Caudate nucleus (tissue), 63 donors: ENCODE measurements at places on chromosomes 7 and 10.

DNA sequence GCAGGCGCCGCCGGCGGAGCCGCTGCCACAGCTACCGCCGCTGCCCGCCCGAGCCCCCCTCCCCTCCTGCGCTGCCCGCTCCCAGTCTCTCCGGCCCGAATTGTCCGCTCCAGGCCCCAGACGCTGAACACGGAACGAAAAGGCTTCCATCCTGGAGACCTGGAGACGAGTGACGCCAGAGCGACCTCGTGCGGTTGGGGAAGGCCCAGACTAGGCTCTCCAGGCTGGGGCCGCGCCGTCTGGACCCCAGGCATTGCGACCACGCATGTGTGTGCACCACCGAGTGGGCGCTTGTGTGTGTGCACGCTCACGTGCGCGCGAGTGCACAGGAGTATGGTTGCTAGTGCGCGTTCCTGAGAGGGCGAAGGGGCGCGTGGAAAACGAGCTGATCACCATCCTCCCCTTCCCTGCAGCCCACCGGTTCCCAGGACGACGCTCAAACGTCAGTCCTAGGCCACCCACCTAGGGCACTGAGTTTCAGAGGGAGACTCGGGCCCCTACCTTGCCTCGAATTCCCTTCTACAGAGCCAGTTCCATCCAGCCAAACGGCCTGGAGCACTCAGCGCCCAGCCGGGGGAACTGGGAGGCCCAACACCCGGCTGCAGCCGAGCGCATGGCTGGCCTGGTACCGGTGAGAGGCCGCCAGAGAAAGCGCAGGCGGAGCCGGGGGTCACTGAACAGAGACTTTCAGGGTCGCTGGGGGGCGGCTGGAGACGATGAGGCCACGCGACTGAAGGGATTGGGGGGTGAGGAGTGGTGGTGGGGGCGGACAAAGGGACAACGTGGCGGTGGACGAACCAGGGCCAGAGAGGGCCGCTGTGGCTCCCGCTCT lies 11.6 kb downstream of the LBX1 start:
- DNase-seq = no peak

DNA sequence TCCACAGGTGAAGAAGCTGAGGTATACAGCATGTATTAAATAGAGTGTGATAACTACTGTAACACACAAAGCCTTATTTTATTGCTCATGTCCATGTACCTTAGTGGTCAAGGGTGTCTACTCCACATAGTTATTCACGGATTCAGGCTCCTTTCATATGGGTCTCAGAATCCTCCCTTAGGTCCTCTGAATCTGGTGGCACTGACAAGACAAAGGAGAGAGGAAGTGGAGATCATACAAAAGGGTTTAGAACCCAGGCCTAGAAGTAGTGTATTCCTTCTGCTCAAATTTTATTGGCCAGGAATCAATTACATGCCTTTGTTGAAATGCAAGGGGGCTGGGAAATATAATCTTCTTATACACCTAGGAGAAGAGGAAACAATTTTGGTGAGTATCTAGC lies 164.6 kb downstream of the PTEN start:
- no peak for DNase-seq

DNA sequence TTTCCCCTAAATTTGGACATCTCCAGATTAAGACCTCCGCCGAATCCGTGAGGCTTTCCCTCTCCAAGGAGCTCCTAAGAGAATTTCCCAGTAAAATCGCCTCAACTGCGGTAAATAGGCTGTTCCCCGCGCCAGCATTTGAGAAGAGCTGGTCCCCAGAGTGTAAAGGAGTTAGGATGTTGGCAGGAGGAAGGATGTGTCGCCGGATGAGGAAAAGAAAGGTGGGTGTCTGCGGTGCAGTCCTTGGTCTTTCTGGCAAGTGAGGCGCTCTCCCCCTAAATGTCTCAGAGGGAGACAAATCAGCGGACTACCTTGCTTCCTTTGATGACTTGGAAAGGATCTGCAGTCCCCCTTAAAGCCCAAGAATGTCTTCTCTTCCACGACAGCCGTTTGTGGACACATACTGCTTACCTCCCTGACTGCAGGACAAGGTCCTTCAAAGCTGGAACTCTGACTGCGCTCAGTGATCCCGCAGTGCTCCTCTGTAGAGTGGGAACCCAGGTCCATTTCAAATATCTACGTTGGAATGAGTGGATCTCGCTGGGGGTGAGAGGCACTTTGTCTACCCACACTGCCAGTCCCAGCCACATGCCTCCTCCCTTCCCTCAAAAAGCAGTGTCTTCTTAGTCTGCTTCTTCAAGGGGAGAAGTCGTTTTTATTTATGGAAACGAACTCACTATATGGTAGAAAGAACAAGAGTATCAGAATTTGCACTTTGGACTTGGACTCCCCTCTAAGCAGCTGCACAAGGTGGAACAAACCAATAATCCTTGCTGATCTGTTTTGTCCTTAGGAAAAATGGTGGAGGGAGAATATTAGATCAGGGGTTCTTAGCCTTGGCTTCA lies 1.1 kb upstream of the DLG5 start:
- no peak for DNase-seq

DNA sequence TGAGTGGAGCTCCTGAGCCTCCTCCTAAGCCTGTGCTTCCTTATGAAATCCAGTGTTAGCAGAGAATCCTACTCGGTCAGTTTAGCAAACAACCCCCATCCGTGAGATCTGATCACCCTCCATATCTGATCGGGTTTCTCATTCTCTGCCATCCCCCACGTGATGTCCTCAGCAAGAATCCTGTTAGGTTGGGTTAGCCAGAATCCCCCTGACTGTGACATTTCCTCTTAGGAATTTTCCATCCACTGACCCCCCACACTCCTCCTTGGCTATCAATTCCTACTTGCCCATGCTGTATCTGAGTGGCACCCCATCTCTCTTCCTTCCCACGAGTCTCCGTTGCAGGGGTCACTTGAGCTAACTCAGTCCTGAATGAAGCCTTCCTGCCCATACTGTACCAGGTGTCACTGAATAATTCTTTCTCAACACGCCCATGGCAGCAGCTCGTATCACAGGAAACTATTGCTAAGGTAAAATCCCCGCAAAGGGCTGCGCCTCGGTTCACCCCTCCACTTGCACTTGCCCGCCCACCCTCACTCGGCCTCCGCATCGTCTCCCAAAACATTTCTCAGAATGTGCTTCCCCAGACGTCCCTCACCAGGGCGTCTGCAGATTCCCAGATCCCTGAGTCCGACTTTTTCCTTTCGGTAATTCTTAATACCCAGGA lies 44.1 kb downstream of the MYOF start:
- no peak for DNase-seq

- no peak for DNase-seq
Observed at GRCh38 chr10:118751265-118751664, 3.5 kb downstream of the CACUL1 start.

GRCh38 chr10:21754410-21755011 lies 220.5 kb downstream of the MLLT10 start:
- DNase-seq = no peak

DNA sequence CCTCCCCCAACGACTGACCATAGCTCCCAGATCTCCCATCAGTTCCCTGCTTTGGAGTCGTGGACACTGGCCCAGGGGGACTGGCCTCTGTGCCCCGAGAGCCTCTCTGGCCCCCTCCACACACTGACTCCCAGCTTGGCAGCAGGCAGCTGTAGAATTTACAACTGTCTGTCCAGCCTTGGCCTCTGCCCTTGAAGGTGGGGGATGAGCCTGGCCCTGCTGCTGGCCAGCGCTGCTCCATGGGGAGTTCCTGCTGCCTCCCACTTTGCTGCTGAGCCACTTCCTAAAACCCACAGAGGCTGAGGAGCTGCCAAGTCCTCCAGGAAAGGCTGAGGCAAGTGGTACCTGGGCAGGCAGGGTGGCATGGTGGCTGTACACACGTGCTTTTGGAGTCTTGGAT lies 147.1 kb downstream of the WDR11 start:
- no peak for DNase-seq

GRCh38 chr7:137996386-137996851 lies 5.5 kb downstream of the CREB3L2 start:
- no peak for DNase-seq

GRCh38 chr7:116528008-116528789 lies 3.4 kb downstream of the CAV1 start:
- no peak for DNase-seq

GRCh38 chr10:52216852-52217251 lies 97.2 kb upstream of the DKK1 start:
- DNase-seq = no peak

- no peak for DNase-seq
Observed at GRCh38 chr7:77760809-77761453, 37.3 kb downstream of the TMEM60 start.

DNA sequence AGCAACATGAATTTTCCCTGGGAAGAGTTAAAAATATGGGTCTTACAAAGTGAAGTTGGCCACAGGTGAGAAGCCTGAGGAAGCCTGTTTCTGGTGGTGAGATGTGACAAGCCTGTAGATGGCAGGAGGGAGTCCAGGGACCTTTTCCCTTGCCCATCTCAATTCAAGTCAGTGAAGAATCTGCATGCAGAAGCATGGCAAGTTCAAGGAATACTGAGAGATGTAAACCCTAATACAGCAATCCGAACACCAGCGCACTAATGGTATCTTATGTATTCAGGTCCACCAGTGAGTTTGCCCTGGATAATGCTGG lies 73.6 kb downstream of the RHOBTB1 start:
- no peak for DNase-seq

DNA sequence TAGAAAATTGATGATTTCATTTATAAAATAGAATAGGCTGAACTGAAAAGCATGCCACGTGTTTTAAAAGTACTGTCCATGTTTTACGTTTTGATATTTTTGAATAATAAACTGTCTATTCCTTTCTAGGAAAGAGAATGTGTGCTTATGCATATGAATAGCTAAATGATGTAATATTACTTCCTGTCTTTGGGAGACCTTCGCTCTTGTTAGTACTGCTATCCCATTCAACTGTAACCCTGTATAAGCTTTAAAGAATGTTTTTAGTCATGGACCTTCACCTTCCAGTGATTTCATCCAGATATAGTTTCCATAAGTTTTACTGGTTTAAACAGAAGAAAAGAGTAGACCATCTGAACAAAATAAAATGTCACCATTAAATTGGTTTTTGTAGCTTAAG lies 274.4 kb upstream of the SEMA3A start:
- DNase-seq = no peak

DNA sequence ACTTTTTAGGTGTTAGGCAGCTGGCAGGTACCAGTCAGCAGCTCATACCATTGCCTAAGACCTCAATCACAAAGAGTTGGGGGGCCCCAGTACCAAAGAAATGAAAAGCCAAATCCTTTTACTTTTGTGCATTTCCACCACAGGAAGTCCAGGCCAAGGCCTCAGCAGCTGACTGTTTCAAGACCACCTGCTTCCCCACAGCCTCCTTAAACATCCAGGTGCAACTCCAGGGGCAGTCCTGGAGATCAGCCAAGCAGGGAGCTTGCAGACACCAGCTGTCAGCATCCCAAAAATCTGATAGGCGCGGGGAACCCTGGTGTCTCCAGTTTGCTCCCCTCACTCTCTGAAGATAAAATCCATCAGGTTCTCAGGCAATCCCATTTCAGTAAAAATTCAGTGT lies 91.5 kb upstream of the EFCAB10 start:
- no peak for DNase-seq

GRCh38 chr10:78604286-78604685 lies 464.5 kb upstream of the ZMIZ1 start:
- DNase-seq = no peak

DNA sequence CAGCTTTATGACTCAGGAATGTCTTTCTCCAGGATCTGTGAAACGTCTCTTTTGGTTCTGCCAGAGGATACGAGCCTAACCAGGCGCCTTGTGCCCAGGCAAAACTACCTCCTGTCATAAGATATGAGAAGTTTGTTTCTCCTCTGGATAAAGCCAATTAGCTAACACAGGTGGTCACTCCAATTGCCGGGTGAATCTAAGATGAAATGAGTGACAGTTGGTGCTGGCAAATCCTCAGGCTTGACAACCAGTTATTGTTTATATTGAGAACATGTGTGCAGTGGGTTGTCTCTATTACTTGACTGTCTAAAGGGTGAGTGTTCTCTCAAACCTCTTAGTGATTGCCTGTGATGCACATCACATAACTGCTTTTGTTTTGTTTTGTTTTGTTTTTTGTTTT lies 449.1 kb downstream of the XPNPEP1 start:
- no peak for DNase-seq

DNA sequence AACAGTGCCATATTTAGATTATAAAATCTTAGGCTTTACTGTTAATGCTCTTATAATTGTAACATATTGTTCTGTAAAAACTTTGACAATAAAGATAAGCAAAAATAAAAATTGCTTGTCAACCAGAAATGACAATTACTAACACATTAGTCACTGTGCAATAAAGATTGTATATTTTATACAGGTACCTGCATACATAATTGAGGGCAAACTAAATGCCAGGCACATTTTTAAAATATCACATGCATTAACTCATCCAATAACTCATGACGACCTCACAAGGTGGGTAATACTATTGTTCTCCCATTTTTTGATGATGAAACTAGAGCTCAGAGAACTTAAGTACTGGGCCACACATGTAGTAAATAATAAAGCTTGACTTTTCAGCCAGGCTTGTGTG lies 1020.2 kb upstream of the C7orf33 start:
- DNase-seq = no peak

- DNase-seq = no peak
Observed at GRCh38 chr10:35005868-35006267, 84.3 kb downstream of the CUL2 start.

GRCh38 chr10:96292971-96293920 lies 11.0 kb upstream of the DNTT start:
- DNase-seq = no peak

- DNase-seq = no peak
Observed at GRCh38 chr10:3487228-3487627, 297.8 kb downstream of the KLF6 start.

DNA sequence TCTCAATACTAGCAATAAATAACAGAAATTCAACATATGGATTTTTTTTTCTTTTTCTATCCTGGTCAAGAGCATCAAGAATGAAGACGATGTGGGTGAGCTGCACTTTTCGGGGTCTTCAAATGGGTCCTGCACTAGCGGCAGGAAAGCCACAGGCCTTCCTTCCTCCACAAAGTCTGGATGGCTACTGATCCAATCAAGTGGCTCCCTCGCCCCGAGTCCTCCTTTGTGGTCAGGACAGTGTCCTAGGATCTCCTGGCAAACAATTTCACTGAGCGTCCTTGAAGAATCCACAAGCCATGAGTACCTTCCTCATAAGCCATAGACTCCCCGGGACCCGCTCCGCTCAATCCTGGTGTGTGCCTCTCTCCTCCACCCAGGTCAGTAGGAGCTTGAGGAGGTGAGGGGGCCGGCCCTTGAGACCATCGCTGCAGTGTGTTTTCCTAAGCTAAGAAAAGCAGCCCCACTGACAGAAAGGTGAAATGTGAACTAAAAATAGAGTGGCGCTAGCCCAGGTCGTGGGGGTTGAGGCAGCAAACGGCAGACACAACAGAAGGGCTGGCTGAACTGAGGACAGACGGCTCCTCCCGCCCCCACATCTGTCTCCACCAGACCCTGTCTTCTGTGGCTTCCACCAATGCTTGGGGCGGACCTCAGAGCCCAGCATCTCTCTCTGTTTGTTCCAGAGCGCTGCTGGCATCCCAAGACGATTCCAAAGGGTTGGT lies 202.3 kb downstream of the HERPUD2 start:
- no peak for DNase-seq

DNA sequence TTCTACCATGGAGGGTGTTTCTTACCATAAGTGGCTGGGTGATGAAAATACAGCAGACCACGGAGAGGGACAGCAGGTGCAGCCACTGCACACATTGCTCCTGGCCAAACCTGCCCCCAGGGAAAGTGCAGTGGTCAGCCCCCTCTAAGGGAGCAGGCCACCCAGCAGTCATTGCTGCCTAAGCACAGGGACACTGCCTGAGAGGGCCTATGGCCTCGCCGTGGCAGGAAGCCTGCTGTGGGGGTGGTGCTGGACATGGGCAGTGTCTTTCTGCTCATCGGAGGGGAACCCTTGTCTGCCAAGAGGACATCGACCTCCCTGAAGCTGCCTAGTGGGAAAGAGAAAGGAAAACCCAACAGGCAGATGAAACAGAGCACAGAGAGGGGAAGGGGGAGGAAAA lies 118.3 kb downstream of the PKD1L1 start:
- no peak for DNase-seq
